ENCODE measurements at places on chromosomes 5 and 9. TPM values are rescaled to one million over a fixed set of nuclear protein-coding genes. Genes with fewer than 3 reads are reported as not detected.

The EXD3 gene
- total RNA-seq = 7.6 TPM

The NEUROG1 gene
- total RNA-seq = not detected

DNA sequence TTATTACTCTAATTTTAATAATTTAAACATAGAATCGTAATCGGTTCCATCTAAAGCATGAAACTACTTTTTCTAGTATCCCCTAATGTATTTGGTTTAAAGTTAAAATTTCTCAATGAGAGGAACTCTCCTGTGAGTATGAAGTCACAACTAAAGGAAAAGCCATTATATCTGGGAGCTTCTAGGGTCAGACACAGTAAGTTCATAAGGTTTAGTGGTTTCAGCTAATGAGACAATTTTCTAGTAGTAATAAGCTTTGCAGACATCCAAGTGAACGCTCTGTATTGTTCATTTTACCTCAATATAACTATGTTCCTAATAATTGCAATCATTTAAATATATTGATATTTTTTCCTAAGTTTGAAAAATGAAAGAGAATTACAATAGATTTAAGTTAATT, 364.4 kb upstream of the CDH9 start:
- no peak for DNase-seq

DNA sequence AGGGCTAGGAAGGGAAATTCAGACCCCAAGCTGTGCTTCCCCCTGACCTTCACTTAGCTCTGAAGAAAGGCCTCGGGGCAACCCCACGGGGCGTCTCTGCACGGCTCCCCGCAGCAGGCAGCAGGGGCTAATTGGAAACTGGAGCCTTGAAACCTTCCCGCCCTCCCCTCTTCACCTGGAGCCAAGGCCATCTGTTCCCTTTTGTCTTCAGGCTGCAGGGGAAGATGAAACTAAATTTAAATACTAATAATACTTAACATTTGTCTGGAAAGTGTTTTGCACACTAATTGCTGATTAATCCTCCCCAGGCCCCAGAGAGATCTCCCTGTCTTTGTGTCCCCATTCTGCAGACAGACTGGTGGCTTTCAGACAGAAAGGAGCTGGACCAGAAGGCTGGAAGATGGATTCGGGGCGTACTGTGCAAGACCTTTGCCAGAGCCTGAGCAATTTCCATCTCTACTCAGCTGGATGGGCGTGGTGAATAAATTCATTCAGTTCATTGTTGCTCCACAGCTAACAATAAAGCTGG, 34.1 kb upstream of the CPLX2 start:
- DNase-seq = no peak

DNA sequence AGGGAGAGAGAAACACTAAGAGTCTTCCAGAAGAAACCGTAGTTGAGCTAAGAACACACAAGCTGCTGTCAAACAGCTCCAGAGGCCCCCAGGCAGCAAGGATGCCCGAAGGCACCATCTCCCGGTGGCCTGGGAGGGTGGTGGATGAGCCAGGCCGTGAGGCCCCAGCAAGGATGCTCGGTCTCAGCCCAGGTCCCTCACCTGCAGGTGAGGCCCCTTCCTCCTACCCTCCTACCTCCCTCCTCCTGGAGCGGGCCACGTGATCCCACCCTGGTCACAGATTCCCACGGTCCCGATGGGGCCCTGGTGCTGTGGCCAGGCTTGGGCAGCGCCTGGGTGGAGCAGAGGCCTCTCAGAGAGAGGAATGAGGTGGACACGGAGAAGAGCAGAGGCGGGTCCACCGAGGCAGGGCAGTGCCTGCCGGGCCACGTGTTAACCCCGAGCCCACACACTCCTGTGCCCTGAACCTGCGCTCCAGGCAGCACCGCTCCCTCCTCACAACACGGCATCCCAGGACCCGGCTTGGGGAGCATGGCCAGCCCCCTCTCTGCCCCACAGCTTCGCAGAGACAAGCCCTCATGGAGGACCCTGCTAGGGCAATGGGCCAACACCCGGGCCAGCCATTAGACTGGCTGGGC, 95.4 kb upstream of the SARDH start:
- DNase-seq = no peak

DNA sequence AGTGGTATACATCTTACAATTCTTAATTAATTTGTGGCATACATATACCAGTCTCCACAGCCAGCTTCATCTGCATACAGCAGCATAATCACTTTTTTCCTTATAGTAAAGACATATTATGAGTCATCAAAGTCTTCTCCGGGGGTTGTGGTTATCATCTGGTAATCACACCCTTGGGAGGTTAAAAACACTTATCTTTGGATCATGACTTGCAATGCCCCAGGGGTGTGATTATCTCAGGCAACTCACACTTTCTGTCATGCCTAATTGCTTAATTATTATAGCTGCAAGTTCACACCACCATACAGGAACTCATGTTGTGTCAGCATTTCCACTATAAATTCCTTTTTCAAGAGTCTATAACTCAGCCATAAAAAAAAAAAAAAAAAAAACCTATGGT, 218.4 kb downstream of the ANXA1 start:
- no peak for DNase-seq
